DMS79 treated with DMSO at 0.1 percent for 48 hours (cell line): ENCODE measurements at places on chromosomes 4 and X.

DNA sequence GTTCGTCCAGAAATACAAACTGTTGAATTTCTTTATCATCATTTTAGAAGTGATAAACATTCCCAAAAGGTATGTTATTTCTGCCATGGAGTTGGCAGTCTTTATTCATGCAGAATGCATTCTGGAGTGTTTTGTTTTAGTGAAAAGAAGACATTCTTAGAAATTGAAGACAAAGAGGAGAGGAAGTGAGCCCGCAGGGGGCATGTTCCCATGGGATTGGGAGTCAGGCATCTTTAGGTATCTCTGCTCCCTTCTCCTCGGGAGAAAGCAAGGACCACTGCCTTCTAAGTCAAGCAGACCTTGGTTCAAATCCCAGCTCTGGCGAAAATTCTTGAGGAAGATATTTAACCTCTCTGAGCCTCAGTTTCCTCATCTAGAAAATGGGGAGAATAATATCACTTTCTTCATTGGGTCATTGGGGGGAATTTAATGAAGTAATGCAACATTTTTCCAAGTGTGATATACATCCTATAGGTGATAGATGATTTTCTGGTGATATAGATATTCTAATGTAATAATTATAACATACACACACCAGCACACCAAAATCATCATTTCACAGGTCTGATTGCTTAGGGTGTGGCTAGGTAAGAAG, 26.5 kb upstream of the CHRNA9 start:
- DNase-seq: no peak

DNA sequence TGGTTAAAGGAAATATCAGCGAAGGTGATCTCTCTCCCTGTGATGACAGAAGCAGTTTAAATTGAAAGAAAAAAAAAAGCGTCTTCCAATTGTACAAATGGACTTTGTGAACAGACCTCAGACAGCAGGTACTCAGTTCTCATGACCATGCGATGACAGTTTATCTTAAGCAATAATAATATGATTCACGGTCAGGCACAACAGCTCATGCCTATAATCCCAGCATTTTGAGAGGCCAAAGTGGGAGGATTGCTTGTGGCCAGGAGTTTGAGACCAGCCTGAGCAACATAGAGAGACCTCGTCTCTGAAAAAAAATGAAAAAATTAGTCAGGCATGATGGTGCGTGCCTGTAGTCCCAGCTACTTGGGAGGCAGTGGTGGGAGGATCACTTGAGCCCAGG, 51.0 kb downstream of the RELL1 start:
- DNase-seq: no peak

- DNase-seq: no peak
These were observed 169.9 kb downstream of the SLIT2 start for GRCh38 chr4:20421603-20421985.

DNA sequence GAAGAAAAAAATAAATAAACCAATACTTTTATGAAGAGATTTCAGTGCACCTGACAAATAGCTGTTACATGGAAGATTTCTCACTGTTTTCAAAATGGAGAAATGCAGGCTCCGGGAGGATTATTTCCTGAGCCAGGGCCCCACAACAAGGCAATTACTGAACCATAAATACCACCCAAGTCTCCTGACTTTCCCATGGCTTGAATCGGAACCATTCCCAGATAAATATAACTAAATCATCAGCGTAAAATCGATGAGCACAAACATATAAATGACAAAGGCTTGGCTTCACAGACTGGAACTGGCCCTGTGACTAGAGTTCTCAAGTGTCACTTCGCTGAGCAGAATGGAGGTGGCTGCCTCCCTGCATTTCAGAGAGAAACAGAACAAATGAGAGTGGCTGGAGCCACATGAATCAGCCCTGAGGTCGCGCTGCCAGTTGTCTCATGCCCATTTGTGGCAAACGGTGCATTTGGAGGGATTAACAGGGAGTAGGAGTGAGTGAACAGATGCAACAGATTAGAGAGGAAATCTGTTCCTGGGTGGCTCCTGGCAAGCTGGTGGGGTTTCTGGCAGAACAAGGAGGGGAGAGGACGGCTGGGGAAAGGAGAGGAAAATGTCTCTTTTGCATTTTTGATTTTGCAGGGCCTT, 57.3 kb upstream of the STIM2 start:
- no peak for DNase-seq

DNA sequence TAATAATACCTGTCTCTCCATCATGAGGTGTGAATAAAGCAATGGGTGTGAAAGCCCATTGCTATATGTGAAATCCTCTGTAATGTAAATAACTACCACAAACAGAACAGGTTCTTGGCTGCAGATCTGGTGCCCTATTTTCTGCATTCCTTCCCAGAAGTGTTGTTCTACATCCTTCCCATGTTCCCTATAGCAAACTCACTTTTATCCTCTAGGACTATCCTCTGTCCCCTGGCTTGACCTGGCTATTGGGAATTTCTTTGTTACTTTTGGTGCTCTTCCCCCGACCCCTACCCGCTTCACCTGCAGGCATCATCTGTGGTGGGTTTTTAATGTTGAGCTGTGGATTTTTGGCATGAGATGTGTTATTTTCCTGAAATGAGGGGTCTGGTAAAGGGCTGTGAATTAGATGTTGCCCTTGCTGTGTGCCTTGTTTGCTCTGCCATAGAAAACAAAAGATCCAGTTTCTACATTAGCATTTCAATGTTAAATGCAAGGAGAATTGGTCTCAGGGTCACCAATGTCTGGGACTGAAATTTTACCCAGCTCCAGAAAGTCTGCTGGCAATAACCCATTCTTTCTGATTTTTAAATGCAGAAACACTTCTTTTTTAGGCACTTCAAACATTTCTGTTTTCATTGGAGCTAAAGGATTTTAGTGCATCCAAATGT, 13.6 kb upstream of the FREM3 start:
- no peak for DNase-seq

GRCh38 chr4:108581083-108581482, 39.3 kb upstream of the RPL34 start:
- no peak for DNase-seq

DNA sequence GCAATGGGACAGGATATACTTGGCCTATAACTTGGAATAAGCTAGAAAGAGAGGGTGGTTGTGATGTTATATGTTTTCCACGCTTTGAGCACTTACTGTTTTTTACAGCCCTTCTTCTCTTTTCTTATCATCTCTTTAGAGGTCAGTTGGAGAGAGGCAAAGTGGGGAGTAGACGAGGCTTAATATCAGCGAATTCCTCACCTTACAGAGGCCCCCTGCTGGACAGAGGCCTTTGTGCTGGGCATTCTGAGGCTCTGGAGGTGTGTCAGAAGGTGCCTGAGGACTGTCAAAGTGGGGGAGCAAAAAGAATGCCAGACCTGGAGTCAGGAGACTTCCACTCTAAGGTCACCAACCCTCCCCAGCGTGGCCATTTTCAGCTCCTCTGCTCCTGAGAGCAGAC, 42.5 kb downstream of the MAMLD1 start:
- no peak for DNase-seq

DNA sequence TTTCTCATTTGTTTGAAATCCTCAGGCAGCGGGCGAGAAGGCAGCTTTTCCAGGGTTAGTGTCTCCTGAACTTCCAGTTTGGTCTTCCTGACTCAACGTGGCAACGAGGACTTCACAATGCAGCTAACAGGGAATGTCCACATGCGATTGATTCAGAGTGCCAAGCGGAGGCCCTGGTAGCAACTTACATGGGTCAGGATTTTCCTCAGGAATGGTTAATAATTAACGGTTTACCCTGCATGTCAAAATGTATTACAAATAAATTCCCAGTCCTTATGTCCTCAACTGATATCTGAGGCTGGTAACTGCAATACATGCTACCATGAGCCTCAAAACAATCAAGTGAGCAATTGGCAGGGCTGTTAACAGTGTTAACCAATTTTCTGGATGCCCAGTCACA, 67.2 kb downstream of the MAP3K15 start:
- no peak for DNase-seq

DNA sequence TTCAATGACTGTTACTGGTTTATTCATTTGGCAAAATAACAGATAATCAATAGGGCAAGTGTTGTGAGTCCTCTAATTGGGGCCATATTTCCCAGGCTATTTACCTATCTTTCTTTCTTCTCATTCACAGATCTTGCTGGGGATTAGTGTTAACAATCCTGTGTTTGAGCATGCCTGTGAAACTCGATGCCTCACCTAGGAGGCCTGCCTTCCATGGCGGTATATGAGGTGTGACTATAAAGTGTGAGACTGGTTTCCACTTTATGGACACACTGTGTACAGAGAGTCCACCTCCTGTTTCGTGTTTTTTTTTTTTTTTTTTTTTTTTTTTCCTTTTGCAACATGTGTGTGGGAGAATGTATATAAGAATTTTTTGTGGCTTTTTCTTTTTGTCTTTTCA, 199.3 kb downstream of the BMPR1B start:
- no peak for DNase-seq

- DNase-seq: no peak
These were observed 55.8 kb downstream of the BCOR start for GRCh38 chrX:40041915-40042314.

DNA sequence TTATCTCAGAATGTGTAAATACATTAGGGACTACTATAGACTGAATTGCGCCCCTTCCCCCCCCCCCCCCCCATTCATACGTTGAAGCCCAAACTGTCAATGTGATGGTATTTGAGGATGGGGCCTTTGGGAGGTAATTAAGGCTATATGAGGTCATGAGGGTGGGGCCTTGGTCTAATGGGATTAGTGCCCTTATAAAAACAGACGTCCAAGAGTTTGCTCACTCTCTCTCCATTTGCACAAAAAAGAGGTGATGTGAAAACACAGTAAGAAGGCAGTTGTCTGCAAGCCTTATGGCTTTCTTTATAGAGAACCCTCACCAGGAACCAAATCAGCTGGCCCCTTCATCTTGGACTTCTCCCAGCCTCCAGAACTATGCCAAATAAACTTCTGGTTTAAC, 15.3 kb downstream of the SPACA5 start:
- no peak for DNase-seq

DNA sequence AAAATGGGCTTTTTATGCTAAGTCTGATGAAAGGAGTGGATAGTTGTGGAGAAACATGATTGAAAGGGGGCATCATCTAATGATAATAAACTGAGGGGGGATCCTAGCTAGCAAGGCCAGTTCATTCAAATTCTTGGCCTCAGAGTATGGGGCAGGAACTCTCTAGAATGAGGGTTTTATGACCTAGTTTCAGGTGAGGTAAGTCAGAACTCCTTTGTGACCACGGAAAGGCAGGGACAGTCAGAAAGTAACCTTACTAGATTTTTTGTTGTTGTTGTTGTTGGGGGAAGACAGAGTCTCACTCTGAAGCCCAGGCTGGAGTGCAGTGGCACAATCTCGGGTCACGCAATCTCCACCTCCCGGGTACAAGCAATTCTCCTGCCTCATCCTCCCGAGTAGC, 1.5 kb upstream of the PAQR3 start:
- DNase-seq: no peak

- no peak for DNase-seq
These were observed 462.8 kb downstream of the MID1IP1 start for GRCh38 chrX:39264023-39264422.

DNA sequence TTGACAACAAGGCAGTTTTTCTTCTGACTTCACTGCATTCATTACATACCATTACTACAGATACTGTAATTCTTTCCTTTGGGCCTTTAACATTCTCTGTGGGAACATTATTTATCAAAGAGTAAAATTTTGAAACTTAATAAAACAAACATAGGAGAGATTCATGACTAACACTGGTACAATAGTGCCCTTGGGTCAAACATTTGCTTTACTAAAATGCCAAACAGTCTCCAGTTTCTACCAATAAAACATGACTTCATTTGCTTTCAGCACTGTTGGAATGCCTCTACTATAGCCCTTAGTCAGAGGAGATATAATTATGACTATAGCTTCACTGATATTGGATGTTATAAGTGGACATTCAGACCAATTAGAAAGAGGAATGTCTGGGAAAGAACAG, 481.5 kb downstream of the PACRGL start:
- DNase-seq: no peak

GRCh38 chr4:47154816-47155370, 123.5 kb downstream of the GABRB1 start:
- DNase-seq: no peak

DNA sequence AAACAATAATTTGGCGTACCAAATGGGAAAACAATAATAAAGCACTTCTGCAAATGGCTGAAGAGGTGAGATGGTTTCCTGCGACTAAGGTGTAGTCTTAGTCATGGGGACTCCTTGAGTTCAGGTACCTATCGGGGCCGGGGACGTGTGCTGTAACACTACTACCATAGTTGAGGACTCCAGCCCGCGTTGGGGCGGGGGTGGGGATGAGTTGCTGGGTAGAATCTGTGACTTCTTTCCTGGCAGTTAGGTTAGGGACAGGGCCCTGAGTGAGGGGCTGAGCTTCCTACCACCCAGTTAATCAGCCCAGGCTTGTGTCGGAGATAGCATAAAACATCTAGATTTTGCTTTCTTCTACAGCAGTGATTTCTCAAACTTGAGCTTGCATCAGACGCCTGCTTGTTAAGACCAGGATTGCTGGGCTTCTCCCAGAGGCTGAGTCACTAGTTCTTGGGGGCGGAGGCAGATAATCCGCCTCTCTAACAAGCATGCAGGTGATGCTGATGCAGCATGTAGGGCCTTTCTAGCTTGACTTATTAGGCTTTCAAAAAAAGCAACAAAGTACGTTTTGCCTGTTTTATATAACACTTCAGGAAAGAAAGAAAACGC, 30.2 kb downstream of the RBBP7 start:
- DNase-seq: no peak

DNA sequence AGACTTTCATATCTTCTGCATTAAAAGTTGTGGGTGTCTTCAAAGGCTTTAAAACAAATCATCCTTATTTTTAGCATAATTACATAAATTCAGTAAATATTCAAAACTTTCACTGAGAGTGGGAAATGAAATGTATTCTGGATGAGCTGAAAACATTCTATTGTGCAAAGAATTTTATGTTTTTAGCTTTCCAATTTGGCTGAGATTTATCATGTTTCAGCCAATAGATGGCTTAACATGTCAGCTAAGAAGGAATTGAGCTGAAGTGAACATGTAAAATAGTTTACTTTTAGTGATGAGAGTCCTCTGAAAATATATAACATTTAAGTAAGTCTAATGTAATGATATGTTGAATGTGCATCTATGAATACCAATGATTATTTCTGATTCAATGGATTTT, 213.5 kb upstream of the GIMD1 start:
- no peak for DNase-seq

DNA sequence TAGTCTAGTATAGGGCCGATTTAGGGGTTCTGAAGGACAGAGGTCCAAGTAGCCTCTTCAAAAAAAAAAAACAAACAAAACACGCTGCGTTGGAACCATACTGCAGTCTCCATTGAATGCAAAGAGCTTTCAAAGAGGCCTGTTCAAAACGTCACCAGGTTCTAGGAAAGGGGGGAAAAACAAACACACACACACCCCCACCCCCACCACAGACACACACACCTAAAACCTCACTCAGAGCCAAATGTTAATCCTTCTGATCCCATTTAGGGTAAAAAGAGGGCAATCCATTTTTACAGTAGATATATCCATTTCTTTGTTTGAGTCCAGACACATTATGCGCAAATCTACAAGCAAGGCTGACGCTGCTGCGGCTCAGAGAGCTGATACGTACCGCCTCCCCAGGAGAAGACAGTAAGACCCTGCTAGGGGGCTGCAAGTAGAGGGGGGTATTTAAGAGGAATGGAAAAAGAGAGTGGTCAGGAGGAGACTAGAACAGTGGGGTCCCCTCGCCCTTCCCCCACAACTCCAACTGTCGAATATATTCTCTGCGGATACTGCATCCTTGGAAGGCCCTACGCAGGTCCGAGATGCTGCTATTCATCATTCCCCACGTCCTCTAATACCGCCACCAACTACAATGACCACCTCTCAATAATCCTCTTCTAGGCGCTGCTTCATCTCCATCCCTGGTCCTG, 1.3 kb downstream of the NKRF start:
- DNase-seq: no peak
